ENCODE measurements at places on chromosomes 7 and 10.

GRCh38 chr10:42836771-42837468 lies 54.3 kb downstream of the BMS1 start:
- DNase-seq: no peak

- DNase-seq: no peak
These were observed 35.8 kb downstream of the CAMK2B start for GRCh38 chr7:44289341-44290251.

GRCh38 chr7:140752533-140752932 lies 56.0 kb downstream of the NDUFB2 start:
- DNase-seq: no peak

GRCh38 chr7:43693687-43694398 lies 35.5 kb downstream of the COA1 start:
- no peak for DNase-seq

DNA sequence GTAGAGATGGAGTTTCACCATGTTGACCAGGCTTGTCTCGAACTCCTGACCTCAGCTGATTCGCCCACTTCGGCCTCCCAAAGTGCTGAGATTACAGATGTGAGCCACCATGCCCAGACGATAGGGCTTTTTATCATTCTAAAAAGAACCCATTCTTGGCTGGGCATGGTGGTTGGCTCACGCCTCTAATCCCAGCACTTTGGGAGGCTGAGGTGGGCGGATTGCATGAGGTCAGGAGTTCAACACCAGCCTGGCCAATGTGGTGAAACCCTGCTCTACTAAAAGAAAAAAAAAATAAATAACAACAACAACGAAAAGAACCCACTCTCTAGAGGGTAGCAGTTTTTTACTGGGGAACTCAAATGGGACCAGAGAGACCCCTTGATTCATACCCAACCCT lies 112.7 kb downstream of the PLXDC2 start:
- no peak for DNase-seq

DNA sequence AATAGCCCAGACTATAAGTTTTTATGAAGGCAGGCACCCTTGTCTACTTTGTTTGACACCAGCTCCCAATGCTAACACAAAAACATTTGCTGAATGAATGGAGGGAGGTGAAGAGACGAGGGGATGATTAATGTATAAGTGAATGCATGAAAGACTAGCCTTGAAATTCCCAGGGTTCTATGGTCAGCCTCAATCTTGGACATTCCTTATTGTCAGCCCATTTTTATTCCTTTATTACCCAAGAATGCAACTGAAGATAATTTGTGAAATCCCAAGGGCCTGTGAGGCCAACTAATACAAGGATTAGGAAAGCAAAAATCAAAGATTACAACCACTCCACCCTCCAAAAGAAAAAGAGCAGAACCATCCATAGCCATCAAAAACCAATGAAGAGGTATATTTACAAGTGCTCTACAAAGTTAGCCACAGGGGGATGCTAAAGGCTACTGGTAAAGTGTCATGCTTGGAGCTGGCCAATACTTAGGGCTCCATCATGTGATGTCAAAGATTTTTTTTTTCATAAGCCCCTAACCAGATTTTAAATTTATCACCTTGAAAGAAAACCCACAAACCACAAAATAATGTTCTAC lies 40.0 kb upstream of the ASAH2 start:
- no peak for DNase-seq
